Stimulated activated CD4-positive, alpha-beta T cell treated with anti-CD3 and anti-CD28 coated beads, Interleukin-12 subunit alpha, Interleukin-12 subunit beta, amount 100 ng/mL, for 4 hours (primary cell): ENCODE measurements at places on chromosomes 3 and 15.

DNA sequence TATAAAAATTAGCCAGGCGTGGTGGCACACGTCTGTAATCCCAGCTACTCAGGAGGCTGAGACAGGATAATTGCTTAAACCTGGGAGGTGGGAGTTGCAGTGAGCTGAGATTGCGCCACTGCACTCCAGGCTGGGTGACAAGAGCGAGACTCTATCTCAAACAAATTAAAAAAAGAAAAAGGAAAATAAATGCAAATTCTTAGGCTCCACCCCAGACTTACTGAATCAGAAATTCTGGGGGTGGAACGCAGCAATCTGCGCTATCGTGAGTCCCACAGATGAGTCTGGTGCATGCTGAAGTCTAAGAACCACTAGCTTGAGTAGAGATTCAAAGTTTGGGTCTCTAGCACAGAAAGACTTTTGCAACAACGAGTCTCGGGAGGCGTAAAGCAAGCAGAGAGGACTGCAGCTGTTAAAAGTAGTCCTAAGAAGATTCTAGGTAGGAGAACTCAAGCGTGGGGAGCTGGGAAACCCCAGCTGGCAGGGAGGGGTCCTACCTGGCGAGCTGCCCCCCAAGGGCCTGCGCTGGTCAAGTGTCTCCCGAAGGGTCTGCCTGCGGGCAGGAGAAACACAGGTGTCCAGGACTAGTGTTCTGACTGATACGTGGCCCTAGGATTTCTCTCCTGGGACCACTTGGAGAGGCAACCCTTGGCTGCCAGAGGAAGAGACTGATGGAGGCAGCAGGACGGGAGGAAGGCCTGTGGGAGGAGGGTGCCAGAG is 21.9 kb downstream of the CEP19 start:
- DNase-seq = no peak

- no peak for DNase-seq
Measured at GRCh38 chr3:16801698-16802097, 83.1 kb upstream of the PLCL2 start.

DNA sequence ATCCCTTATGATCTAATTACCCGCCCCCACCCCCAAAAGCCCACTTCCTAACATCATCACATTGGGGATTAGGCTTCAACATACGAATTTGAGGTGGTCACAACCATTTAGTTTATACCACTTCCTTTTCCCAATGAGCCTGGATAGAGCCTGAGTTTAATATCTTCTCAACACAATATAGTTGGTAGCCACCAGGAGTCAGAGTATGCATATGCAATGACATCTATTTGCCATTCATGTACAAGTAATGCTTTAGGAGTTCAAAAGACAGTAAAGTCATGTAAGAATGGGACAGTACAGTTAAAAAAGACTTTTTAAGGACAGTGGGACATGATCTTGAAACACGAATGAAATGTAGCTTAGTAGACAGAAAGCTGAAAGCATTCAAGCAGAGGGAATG is 172.4 kb downstream of the DCLK3 start:
- DNase-seq = no peak

GRCh38 chr3:27345493-27345892 is 23.7 kb downstream of the NEK10 start:
- DNase-seq = no peak

DNA sequence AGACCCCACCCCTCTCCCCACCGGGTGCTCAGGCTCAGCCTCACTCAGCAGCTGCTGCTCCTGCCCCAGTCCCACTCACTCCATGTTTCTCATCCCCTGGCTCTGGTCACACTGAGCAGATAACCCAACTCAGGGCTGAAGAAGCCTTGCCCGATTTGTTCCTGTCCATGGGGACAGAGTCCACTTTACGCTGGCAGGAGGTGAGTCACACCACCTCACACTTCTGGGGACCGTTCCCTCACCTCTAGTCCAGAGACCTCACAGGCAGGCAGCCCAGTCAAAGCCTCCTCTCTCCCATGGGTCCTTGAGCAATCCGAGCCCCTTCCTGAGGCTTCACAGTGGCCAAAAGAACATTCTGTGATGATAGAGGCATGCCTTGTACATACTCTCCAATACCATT is 1.4 kb downstream of the CIDEC start:
- no peak for DNase-seq

DNA sequence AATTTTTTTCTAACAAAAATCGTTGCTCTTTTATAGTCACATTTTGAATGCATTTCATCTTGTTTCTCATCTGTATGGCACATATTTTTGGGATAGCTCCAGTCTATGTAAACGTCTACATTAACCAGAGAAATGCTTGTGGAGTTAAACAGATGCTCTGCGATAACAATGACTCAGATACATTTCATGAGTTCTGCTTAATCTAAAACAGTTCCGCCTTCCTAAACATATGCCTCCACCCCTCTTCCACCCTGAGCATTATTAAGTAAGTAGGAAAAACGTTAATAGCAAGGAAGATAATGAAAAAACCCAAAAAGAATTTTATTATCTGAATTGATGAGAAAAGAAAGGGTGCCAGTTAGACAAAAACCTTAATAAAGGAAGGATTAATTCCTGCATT is 396.1 kb downstream of the TUSC7 start:
- DNase-seq = no peak

- no peak for DNase-seq
Measured at GRCh38 chr3:77919244-77919643, 879.3 kb downstream of the ROBO2 start.

- no peak for DNase-seq
Measured at GRCh38 chr15:19944261-19944888, 597.2 kb downstream of the GOLGA6L6 start.

DNA sequence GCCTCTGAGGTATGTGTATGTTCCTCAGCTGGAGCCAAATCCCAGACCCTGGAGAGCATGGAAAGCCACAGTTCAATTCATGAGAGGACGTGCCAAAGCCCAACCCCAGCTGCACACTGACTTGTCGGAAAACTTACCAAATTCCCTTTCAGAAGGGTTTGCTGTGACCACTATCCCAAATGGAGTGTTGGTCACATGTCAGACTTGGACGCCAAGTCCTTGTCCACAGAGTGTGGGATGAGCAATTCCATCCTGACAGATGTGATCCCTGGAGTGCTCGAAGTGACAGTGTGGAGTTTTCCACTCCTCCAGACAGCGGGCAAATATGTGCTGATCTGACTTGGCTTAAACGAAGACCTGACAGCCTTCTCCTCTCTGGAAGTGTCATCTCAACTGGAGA is 71.2 kb downstream of the RORA start:
- DNase-seq = no peak

GRCh38 chr3:69541711-69542088 is 155.8 kb upstream of the FRMD4B start:
- no peak for DNase-seq

GRCh38 chr3:136664771-136665170 is 87.4 kb downstream of the STAG1 start:
- no peak for DNase-seq

DNA sequence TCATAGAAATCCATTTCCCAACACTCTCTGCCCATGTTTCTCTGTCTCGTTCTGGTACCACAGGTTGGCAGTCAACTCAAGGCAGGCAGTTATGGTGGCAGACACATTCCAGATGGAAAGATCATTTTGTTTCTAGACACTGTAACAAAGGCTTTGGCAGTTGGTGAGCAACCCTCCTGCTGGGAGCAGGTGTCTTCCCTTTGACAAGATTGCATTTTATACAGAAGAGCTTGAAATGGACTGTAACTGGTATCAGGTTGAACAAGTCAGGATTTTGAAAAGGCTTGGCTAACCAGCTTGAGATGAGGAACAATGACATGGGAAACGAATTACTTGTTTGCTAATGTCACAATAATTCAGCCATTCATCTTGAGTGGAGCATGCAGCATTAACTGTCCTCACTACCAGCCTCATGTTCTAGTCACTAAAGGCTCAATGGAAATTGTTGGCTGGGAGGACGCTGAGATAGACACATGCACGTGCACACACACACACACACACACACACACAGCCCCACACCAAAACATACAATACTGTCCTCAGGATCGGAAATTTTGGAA is 170.0 kb downstream of the SEMA6D start:
- DNase-seq = no peak

DNA sequence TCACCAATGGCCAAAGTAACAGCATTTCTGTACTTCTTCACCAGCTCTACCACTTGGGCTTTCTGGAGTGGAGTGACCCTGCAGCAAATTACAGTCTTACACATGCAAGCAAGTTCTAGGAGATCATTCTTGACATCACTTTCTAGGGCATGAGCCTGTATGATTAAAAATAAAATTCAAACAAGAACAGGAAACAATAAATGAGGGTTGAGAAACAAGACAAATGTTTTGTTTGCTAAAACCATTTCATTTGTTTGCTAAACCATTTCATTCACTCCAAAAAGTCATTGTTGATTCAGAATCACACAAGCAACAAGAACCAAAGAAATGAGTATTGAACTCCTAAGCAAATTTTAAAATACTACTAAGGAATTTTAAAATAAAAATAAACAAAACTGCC is 220.9 kb downstream of the ATP8B4 start:
- DNase-seq = no peak

GRCh38 chr15:63460210-63461155 is 43.9 kb upstream of the USP3 start:
- no peak for DNase-seq

- DNase-seq = no peak
Measured at GRCh38 chr3:32850226-32850625, 32.4 kb downstream of the TRIM71 start.

- DNase-seq = peak; percentile 25
Measured at GRCh38 chr15:68352401-68353062, 75.0 kb downstream of the FEM1B start.

DNA sequence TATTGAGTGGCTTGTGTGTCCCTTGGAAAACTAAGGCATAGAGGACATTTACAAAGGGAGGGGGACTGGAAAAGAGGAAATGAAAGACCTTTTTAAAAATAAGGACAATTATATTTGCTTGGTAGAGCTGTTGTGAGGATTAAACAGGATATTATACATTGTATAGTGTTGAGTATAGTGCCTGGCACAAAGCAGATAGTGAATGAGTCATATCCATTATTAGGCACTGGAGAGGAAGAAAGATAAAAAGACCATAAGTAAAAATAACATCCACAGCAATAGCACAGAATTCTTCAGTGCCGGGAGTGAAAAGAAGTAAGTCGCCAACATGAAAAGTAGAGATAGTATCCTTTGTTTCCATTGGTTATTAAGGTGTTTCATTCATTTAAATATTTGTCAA is 623.3 kb downstream of the PDCD6IP start:
- DNase-seq = no peak

GRCh38 chr3:52509753-52510328 is 14.7 kb downstream of the STAB1 start:
- DNase-seq = no peak

DNA sequence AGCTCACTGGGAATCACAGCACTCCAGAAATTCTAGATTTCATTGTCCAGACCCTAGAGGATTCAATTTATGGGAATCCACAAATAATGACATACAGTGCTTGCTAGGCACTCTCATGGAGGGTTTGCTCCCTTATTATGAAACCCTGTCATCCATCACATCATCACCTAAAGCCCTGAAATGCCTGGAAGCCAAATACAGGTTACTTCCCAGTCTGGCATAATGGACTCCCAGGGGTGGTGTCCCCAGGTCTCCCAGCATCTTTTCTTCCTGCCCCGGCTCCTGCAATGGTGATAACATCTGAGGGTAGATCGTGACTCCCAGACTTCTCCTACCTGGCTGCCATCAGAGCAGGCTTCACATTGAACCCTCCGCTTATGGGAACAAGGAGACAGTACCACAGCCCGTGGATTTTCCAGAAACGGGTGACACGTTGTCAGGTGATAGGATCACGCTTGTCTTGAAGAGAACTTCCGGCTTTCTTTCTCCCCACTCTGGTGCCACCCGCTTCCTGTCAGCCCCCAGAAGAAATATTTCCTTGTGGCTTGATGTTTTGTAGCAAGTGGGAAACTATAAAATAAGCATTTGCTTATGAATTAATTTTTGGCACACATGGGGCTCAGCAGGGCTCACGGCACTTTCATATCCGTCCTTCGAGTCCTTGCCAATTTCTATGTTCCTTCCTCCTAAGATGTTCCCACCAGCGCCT is 238.7 kb upstream of the BHLHE40 start:
- no peak for DNase-seq

DNA sequence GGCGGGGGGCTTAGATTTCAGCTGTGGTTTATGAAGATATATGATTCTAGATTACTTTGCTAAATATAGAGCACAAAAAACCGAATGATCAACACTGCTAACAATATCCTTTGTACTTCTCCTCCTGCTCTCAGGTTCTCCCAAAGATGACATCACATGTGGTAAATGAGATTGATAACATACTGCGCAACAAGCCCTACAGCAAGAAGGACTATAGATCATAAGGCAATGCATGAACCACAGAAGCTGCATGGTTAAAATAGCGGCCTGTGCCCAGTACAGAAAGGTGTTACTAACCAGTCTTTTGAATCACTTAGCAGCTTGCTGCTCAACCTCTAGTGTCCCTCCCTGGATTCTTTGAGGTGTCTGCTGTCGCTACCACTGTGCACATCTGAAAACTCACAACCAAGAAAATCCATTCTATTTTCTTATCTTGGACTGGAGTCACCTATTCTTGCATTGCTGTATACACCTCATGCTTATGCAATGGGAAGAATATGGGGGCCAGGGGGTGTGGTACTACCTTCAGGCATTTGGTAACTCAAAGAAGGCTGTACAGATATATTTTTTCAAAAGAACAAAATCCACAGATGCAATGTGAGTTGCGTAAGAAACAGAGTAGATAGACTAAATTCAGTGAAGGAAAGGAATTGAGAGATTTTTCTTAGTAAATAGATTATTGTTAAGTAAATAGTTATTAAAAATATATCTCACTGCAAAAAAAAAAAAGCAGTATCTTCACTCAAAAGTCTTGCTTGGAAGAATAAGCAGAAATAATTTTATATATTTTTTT is 18.2 kb downstream of the SSR3 start:
- no peak for DNase-seq

GRCh38 chr3:106208251-106208650 is 339.4 kb upstream of the CBLB start:
- no peak for DNase-seq

DNA sequence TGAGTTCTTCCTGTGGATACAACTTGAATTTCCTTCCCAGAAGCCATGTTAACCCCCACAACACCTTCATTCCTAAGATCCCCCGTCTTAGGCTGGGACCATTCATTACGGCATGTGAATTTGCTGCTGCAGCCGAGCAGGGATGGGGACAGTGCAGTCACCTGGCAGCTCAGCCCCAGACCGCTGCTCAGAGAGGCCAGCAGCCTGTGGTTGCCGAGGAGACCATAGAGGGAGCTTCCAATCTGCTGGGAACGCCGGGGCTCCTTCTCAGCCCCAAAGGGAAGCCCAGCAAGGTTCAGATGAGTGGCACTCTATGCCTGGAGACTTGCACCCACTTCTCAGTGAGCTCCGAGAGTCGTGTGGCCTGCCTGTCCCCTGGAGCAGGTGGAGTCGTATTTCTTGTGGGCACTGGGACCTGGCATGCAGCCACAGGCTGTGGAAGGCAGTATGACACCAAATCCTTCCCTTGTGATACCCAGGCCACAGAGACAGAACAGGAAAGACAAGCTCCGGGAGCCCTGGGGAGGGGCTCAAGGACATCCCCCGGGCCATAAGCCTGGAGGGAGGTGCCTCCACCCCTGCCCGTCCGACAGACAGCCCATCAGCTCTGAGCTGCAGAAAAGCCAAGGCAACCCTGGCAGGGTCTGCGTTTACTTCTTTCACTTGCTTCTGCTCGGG is 167.3 kb downstream of the FAM43A start:
- DNase-seq = no peak

- no peak for DNase-seq
Measured at GRCh38 chr3:47113669-47114365, 50.1 kb downstream of the SETD2 start.
